ENCODE measurements at places on chromosomes 7 and 10. TPM values are rescaled to one million over a fixed set of nuclear protein-coding genes. Genes with fewer than 3 reads are reported as not detected.

DNA sequence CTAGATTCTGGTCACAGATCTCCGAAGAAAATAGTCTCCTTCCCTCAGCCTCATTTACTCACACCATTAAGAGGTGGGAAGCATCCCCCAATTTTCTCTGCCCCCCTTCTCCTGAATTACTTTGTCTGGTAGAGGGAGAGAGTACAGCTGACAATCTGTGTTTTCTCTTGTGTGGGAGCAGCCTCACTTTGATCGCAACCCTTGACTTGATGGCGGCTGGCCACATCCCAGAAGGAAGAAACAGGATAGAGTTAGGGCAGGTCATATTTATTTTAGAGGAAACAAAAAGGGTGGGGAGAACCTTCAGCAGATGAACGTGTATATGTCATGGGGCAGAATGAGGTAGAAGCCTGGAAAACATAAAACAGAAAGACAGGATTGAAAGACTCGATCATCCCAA lies 82.4 kb upstream of the FAM171A1 start:
- no peak overlapping the region for H3K4me3 ChIP-seq
- DNase-seq, result no peak
- H3K27ac ChIP-seq, result no peak overlapping the region
- H3K4me1 ChIP-seq, result no peaks in the 10 kb centered on the region
- H3K36me3 ChIP-seq, result no peaks in the 10 kb centered on the region

GRCh38 chr10:100888957-100889356 lies 23.8 kb upstream of the SLF2 start:
- DNase-seq, result no peak
- no peaks in the 10 kb centered on the region for H3K36me3 ChIP-seq
- no peaks in the 10 kb centered on the region for H3K4me1 ChIP-seq
- H3K4me3 ChIP-seq, result no peak overlapping the region

GRCh38 chr7:113921363-113921762 lies 2.6 kb upstream of the PPP1R3A start:
- no peaks in the 10 kb centered on the region for H3K27me3 ChIP-seq
- no peak for DNase-seq
- H3K4me1 ChIP-seq, result no peaks in the 10 kb centered on the region
- no peaks in the 10 kb centered on the region for H3K36me3 ChIP-seq
- H3K4me3 ChIP-seq, result no peak overlapping the region

- no peak for DNase-seq
- H3K4me1 ChIP-seq, result peaks cover 9% of the 10 kb centered on the region
- H3K27ac ChIP-seq, result peak overlapping the region; percentile 25
- peaks cover 82% of the 10 kb centered on the region for H3K36me3 ChIP-seq
These were observed 47.2 kb upstream of the RHEB start for GRCh38 chr7:151566897-151567320.

DNA sequence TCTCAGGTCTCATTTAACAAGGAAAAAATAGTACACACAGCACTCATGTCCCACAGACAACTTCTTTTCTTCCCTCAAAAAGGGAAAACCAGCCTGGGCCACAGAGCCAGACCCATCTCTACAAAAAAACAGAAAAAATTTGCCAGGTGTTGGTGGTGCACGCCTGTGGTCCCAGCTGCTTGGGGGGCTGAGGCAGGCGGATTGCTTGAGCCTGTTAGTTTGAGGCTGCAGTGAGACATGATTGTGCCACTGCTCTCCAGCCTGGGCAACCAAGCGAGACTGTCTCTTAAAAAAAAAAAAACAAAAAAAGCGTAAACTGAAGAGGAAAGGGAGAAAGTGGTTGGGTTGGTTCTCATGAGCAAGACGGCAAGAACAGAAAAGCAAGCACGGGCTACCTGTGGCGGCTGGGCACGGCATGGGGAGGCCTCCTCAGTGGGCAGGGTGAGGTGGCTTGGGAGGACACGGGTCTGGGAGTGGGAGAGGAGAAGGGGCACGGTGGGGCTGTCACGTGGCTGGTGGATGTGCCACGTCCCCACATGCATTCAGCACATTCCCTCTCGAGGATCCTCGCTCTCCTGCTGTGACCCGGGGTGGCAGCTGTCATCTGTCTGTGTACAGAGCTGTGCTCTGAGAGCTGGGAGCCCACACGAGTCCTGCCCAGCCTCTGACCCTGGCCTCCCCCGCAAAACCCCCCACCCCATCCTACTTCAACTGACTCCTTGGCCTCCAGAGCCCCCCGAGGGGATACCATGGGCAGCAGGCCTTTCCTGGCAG lies 219.7 kb downstream of the MLLT10 start:
- H3K27me3 ChIP-seq, result no peaks in the 10 kb centered on the region
- no peaks in the 10 kb centered on the region for H3K4me1 ChIP-seq

The AGAP4 gene
- 4.6 TPM for polyA plus RNA-seq

All from heart right ventricle (tissue), 16 donors.